ENCODE measurements at places on chromosomes 2 and 18.

- DNase-seq, result no peak
These were observed 102.3 kb downstream of the SGPP2 start for GRCh38 chr2:222526480-222527277.

GRCh38 chr2:241597561-241597960, 39.0 kb downstream of the BOK start:
- no peak for DNase-seq

DNA sequence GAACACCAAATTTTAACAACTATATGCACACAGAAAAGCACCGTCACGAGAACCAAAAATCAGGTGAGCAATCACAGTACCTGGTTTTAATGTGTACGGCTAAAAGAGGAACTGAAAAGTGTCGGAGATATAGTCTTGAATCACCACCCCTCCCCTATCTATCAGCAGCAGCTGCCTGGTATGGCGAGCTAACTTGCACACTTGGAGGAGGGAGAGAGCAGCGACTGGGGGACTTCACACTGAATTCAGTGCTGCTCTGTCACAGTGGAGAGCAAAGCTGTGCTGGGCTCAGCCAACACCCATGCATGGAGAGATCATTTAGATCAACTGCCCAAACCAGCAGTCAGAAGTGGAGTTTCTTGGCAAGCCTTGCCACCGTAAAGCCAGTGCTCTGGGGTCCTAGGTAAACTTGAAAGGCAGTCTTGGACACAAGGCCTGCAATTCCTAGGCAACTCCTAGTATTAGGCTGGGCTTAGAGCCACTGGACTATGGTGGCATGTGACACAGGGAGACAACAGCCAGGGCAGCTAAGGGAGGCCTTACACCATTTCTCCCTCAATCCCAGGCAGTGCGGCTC, 89.2 kb upstream of the CD226 start:
- no peak for DNase-seq

DNA sequence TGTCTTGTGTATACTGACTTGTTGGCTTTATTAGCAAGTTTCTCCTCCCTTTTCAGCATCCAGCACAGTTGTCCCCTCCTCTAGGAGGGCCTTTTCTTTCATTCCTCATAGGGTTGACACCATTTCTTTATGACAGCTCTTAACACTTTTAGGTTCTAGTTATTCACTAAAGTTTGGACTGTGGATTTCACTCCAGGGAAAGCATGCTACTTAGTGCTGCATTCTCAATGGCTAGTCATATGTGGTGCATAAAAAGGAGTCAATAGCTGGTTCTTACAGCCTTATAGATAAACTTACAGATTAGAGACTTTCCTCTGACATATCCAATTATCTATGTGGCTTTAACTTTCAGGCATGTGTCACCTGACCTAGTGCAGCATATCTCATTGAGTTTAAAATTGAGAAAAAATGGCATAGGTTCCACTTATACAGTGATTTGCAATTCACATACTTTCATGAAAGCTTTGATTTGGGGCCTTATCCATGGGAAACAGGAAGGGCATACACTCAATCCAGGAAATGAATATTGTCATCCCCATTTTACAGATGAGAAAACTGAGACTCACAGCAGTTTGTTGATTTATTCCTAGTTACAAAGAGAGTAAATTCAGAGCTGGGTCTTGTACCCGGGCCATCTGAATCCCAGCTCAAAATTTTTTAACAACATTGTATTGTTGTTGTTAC, 289.7 kb downstream of the LPIN1 start:
- no peak for DNase-seq

- DNase-seq, result no peak
These were observed 185.9 kb downstream of the ICOS start for GRCh38 chr2:204122425-204122824.
